NCI-H2081 (cell line): ENCODE measurements at places on chromosomes 1 and 21.

DNA sequence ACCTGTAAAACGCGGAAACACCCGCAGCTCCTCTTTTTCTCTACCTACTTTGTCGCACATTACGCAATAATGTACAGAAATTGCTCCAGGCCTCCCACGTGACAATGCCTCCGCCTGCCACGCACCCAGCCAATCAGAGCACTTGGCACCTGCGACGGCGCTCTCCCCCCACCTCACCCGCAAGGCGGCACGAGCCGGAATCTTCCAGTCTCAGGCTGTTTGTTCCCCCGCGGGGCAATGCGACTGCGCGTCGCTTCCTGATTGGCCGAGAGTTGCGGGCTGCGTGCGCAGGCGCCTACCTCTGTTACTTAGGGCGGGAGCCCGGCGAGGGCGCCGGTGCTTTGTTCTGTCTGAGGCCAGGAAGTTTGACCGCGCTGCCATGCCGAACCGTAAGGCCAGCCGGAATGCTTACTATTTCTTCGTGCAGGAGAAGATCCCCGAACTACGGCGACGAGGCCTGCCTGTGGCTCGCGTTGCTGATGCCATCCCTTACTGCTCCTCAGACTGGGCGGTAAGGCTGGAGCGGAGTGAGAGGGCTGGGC lies at the start of gene MAEL:
MAEL (plus strand) TSS at position 307 of the 542 bp plus-strand sequence; CDS start at position 380, 73 bp downstream.
- DNase-seq = no peak

DNA sequence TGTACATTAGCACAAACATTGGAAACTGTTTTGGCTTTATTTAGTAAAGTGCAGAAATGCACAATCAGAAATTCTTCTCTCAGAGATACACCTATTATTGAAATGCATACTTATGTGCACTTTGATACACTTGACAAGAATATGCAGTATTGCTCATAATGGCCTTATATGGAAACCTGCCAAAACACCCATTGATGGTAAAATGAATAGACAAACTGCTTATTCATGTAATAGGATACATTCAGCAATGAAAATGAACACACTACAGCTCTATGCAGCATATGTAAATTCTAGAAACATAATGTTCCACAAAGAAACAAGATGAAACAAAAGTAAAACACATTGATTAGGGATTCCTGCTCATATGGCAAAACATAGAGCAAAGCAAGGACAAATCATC lies 223.9 kb downstream of the S1PR1 start:
- peak; percentile 42 for DNase-seq

DNA sequence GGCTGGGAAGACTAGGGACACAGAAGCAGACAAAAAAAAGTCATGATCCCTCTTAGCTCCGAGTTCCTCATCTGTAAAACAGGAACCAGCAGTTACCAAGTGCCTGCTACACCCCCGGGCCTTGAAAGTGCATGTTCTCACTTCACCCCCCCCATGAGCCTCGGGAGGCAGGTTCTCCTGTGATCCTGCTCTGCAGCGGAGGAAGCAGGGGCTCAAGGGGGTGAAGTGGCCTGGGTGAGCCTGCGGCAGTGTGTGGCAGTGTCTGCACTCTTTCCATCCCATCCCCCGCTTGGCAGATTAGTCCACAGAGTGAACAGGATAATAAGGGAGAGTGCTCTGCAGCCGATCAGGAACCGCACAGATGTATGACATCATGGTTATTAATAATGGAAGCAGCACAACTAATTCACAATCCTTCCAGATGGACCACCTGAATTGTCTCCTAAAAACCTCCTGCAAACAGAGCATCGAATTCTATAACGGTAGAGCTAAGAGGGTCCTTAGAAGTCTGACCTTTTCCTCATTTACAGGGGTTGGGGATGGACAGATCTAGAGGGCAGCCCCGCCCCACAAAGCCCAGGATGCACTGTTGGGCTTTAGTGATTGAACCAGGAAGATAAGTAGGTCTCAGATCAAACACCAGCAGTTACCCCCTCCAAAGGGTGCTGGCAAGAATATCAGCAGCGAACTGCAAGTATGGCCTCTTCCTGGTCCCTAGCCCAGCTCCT lies 174.1 kb upstream of the EDN2 start:
- DNase-seq = no peak

DNA sequence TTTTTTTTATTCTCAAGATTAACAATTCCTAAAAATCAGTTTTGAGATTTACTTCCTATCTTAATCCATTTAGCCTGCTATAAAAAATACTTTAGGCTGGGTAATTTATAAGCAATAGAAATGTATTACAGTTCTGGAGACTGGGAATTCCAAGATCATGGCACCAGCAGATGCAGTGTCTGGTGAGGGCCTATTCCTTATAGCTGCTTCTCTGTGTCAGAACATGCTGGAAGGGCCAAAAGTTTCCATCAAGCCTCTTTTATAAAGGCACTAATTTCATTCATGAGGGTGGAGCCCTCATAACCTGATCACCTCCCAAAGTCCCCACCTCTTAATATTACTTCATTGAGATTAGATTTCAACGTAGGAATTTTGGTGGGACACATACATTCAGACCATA lies 41.7 kb downstream of the RNF2 start:
- no peak for DNase-seq

DNA sequence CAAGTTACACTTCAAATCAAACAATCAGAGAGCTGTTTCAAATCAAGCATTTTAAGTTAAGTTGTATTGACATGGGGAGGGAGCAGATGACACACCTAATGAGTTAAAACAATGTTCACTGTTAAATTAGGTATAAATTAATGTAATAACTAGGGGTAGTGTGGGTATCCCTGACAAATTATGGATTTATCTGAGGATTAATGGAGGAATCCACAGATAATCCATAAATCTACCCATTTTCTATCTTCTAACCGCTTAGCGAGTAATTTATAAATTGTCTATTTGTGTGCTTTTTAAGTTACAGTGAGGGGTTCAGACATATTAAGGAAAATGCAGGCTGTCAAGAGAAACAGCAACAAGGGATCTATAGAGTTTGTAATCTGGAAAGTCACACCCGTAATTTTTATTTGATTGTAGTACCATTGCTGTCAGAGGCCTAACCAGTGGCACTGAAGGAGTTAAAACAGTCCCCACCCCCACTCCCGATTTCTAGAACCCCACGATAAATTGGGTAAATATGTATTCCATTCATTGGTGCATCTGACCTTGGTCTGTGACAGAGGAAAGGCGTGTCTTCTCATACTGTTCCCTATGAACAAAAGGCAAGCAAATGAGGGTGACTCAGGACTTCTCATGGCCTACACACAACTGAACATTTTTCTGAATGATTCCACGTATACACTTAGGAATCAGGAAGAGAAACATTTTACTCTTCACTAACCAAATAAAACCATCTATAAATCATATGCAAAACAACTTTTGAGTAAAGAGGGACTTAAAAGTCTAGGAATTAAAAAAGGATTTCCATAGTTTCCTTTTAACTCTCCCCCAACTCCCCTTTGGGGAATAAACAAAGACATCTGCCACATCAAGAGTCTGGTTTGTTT lies 7.4 kb downstream of the IRF2BP2 start:
- peak; percentile 82 for DNase-seq

DNA sequence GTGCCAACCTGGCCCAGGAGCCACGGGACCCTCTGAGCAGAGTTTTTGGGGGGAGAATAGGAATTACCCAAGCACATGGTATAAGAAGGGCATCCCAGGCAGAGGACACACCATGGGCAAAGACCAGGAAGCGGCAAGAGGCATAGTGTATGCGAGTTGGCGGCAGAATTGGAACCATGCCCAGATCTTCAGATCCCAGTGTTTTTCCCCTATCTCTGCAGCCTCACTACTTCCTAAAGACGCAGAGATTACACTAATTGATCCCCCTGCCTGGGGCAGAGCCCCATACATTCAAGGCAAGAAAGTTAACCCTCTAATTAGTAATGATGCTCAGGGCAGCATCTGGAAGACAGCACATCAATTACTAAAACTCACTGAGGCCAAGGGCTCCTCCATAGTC lies 48.2 kb downstream of the SYT2 start:
- peak; percentile 27 for DNase-seq

DNA sequence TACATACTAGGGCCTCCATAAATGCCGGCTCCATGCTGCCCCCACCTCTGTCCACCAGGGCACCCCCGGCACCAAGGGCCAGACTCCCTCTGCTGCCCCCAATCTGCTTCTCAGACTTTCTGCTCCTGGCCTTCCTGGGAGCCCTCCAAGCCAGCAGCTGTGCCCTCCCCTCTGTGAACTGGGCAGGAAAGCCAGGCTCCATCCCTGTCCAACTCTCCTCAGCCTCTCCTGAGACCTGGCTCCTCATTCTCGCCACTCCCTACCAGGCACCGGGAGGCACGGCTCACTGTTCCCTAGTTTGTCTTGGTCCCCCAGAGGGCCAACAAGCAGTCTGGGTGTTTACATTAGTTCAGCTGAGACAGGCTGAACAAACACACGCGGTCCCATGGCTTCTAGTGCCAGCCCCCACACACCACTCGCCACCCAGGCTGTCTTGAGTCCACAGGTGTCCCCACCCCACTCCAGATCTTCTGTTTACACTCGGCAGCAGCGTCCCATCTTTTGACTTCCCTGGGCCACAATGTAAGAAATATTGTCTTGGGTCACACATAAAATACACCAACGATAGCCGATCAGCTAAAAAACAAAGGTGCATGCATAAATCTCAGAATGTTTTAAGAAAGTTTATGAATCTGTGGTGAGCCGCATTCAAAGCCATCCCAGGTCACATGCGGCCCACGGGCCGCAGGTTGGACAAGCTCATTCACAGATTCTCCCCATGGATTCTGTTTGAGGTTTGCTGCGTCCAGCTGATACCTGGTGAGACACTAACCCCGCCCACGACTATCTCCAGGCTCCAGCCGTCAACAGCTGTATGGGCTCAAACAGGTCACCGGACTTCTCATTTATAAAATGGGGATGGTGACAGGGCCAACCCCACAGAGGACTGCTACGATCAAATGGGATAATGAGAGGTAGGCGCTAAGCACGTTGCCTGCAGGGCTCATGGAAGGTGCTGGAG lies 29.5 kb upstream of the ECE1 start:
- DNase-seq = no peak

- DNase-seq = no peak
Observed at GRCh38 chr1:164601399-164602100, 42.6 kb downstream of the PBX1 start.

DNA sequence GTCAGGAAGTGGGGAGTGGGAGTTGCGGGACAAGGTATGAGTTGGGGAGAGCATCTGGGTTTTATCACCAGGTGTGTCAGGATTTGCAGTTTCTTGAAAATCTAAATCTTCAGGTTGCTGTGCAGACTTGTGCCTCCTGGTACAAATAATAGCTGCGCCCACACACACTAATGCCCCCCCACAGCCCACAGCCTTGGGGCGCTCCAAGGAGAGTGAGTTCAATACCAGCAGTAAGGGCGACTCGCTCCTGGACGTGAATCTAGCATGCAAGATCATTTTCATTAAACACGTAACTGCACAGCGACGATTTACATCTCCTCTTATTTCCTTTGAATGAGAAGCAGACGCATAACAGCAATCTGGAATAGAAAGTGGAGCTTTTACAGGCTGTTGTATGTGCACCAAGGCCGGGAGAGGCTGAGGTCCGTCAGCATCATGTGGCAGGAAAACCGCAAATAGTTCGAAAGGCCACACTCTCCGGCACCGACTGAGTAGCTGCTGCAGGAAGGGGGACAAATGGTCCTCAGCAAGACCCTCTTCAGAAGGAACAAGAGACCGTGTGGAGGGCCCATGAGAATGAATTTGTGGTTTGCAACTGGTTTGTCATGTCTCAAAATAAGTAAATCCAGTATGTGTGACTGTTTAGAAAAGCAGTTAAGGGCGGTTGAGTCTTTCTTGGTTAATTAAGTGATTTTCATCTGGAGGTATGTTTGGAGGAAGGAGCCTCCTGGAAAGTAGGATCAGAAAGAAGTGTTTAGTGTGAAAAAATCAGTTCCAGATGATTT lies 439.5 kb downstream of the SMYD3 start:
- no peak for DNase-seq

DNA sequence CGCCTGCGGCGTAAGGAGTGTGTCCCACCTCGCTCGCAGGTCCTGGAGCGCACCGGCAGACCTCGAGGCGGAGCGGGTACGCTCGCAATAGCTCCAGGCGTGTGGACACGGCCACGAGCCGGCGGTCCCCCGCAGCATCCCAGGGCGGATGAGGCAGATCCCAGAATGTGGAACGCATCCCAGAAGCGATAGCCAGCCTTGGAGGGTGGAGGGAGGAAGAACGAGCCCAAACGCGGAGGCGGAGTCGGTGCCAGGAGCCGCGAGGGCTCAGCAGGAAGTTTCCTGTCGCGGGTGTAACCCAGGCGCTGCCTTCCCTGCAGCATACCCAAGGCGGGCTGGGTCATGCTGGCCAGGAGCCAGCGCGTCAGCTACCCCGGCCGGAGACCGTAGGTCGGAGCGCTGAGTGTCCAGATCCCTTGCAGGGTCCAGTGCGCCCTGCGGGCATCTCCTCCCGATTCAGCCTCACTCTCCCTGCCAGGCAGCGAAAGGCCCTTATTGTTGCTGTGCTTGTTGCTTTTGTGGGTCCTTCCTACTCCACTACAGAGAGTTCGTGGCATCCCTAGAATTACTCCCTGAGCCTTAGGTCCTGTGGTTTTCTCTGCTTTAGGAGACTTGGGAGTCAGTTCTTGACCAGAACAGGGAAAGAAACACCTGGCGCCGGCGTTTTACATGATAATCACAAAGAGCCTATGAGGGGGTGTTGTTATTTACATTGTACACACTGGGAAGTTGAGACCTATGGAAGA lies 27.7 kb downstream of the STYXL2 start:
- DNase-seq = no peak

GRCh38 chr1:246708166-246708565 lies 16.0 kb upstream of the SCCPDH start:
- no peak for DNase-seq

GRCh38 chr21:45219517-45219916 lies 68.2 kb downstream of the POFUT2 start:
- DNase-seq = no peak

GRCh38 chr1:155079210-155079486 lies 511 bp downstream of the EFNA3 start:
- no peak for DNase-seq

DNA sequence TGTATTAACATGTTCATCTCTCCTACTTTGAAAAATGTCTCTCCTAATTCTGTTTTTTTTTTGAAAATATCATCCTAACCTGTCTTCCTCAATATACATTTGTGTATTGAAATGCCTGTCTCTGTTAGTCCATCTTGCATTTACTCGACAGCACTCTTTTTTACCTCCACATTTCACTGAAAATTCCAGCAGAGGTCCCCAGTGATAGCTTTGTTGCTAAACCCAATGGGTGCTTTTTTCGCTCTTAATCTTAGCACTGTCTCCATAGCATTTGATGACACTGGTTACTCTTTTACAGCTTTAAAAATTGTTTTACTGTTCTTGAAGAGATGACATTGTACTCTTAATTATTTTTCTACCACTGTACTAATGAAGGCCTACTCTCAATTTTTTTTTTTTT lies 10.8 kb downstream of the OSBPL9 start:
- DNase-seq = peak; percentile 51

- DNase-seq = no peak
Observed at GRCh38 chr1:18572022-18572880, 58.4 kb upstream of the PAX7 start.

- no peak for DNase-seq
Observed at GRCh38 chr1:151277249-151277648, 4.8 kb upstream of the ZNF687 start.

GRCh38 chr1:72060466-72061245 lies 221.7 kb downstream of the NEGR1 start:
- no peak for DNase-seq
